ENCODE measurements at places on chromosomes 11 and 22. TPM values are rescaled to one million over a fixed set of nuclear protein-coding genes. Genes with fewer than 3 reads are reported as not detected.

Gene RPS6KA4
- 35.9 TPM for total RNA-seq

Gene APOL6
- total RNA-seq = 13.8 TPM

Gene MPPED2
- total RNA-seq = 27.5 TPM

Gene RBMXL2
- not detected for total RNA-seq

Gene WT1
- not detected for total RNA-seq
